ENCODE measurements at places on chromosomes 6 and 20.

- DNase-seq, result no peak
Observed at GRCh38 chr6:14309951-14310445, 192.4 kb downstream of the CD83 start.

DNA sequence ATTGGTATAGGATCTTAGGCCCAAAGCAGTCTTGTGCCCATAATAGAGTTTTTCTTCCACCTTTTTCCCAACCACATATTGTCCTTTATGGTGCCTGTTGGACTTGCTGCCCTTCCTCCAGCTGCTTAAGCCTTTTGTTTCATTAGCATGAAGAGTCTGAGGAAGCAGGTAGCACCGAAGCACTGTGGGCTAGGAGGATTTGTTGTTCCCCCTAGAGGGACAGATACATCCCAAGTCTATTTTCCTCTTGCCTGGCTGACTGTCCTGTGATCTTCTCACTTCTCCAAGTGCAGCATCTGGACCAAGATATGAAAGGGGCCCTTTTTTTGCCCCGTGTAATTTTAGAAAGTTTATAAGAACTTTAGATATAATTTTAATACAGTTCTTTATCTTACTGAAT lies 50.7 kb upstream of the COL10A1 start:
- DNase-seq, result no peak

DNA sequence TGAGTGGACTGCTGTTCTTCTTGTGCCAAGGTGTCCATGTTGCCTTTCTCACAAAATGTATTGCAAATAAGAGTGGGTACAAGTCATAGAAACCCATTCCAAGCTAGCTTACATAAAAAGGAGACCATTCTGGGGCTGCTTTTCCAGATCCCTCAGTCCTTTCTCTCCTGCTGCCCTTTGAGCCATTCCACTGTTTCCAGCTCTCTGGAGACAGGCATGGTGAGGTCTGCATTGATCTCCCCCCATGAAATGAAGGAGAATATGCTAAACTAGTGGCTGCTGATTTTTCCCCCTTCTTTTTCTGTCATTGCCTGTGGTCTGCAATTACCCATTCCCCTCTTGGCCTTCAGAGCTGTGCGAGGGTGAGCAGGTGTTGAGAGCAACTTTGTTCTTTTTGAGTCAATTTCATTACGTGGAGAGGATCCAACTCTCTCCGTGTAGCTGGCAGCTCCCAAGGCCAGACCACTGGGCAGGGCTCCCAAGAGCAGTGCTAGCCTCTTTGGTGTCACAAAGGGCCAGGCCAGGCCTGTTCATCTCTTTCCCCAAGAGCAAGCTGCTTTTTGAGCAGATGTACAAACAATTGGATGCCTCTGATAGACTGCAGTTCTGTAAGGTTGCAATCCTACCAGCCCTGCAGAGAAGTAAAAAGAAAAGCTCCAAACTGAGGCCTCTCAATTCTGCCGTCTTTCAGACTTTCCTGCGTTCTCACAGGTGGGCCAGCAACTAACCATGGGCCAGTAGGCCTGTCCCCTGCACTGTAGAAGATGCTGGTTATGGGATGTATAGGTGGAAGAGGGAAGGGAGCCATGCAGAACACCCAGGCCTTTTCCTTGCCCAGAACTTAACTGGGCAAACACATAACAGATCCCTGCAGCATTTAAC lies 96.1 kb upstream of the ARMC2 start:
- no peak for DNase-seq

GRCh38 chr6:8904754-8905153 lies 469.4 kb upstream of the SLC35B3 start:
- DNase-seq, result no peak

DNA sequence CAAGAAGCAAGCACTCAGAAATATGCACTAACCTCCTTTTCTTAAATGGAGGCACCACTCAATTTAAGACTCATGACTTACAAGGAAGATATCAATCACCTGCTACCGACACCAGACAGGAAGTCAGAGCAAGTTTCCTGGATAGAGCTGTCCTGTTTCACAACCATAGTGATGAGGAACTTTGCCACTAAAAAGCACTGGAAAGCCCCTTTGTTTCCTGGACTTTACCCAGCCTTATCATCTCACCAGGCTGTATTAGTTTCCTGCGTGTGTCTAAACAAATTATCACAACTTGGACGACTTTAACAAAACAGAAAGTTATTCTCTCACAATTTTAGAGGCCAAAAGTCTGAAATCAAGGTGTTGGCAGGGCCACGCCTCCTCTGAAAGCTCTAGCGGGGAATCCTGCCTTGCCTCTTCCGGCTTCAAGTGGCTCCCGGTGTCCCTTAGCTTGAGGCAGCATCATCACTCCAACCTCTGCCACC lies 253.8 kb upstream of the STXBP5 start:
- peak; percentile 10 for DNase-seq

DNA sequence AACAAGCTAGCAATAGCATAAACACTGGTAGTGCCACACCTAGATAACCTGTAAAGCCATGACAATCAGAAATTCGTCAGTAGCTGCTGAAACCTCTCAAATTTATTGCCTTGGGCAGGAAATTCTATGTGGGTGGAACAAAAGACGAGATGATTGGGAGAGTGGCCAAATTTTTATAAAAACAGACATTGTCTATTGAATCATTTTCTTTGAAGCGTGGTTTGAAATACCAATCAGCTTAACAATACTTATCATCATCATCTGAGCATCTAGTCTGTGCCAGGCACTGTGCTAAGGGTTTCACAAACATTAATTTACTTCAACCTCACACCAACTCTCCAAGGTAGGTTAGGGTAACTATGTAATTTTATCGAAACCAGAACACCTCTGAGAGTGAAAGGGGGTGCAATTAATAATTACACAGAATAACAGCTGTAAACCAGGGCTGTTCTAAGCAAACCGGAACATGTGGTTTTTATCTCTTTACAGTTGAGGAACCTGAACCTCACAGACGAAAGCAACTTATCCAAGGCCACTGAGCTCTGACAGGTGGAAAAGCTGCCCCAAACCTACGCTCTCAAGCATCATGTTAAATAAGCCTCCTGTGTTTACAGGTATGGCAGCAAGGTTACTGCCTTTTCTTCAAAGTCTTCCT lies 43.4 kb downstream of the NHSL1 start:
- no peak for DNase-seq

DNA sequence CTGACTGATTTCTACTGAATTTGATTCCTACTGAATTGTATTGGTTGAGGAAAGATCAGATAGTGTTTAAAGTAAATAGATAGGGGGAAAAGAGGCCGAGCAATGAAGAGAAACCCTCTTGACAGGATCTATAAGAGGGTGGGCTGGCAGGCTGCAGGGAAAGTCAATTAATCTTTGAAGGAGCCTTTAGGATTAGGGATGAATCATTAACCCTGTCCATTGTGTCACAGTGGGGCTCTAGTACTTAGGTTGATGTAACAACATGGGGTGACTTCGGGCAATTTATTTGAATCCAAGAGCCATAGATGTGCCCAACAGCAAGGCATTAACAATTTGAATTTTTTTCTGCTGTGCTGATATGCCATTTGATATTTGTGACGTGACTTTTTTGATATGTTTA lies 7.5 kb downstream of the RFX6 start:
- DNase-seq, result no peak

- DNase-seq, result peak; percentile 14
Observed at GRCh38 chr20:58891718-58892140, 39.2 kb downstream of the GNAS start.

DNA sequence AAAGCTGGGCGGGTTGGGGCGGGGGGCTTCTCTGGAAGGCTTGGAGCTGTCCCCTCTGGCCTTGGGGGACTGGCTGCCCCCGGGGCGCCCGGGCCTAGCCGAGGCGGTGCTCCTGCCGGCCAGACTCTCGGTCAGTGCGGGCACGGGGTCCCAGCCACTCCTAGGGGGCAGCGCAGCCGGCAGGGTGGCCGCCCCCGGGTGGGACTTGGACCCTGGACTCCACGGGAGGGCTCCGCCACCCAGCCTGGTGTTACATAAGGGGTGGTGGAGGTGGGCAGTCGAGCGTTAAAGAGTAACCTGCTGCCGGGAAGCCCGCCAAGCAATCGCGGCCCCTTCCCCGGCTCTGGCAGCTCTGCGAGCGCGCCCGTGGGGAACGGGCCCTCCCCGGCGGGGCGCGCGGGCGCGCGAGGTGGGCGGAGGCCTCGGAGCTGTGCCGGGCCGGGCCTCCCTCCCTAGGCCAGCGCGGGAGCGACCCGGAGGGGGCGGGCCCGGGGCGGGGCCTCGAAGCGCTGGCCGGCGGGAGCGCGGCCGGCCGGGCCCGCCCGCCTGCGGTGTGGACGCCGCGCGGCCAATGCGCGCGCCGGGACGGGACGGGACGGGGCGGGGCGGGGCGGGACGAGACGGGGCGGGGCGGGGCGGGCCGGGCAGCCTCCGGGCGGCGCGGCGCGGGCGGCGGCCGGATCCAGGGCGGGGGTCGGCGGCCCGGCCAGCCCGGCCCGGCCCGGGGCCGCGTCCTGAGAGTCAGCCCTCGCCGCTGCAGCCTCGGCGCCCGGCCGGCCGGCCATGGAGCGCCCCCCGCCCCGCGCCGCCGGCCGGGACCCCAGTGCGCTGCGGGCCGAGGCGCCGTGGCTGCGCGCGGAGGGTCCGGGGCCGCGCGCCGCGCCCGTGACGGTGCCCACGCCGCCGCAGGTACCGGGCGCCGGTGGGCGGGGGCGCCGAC lies at the start of gene SLC2A4RG:
Gene SLC2A4RG, plus strand, starts transcription at position 647 of the 940 bp plus-strand sequence. Its CDS starts 137 bp downstream, at position 784.
- DNase-seq, result peak; percentile 81

DNA sequence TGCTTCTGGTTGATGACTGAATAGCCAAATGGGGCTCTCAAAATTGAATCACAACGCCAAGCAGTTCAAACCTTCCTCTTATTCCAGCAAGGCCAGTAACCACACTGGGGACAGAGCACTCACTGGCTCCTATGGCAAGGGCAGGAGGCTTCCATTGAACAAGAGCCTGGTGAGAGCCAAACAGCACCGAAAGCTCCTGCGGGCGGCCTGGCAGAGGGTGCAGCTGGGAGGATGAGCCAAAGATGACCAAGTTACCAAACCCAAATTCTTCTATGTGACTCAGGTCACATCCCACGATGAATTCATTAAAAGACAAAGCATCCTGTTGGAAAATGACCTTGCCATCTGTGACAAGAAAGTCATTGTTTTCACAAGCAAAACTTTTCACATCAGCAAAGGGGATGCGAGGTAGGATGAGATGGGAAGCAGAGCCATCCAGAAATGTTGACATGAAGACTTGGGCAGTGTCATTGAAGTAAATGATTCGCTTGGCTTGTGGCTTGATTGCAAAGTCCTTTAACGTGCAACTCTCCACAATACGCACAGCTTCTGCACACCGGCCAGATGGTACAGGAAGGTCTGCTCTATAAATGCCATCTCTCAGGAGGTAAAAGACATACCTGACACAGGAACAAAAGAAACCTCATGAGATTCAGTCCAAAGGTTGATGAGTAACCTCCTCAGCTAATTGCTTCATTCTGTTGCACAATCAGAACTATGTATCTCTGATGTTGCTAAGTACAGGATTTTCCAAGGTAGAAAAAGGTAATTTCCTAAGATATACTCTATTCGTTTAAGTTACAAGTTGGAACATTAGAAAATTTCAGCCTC lies 36.3 kb downstream of the ROS1 start:
- DNase-seq, result no peak

DNA sequence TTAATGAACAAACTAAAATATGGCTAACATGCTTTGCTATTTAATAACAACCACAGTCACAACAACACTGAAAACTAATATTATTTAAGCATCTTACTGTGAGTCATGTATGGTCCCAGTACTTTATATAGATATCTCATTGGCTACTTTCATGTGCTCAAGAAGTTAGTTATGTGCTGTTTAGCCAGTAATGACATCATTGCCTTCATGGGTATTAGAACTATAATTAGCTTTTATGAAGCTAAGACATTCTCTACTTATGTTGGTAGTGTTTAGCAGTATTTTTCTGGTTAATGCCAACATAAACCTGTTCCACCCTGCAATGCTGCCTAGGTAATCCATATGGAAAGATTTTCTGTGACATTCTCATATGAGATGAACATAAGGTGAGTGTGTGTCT lies 56.1 kb downstream of the ADGRG6 start:
- DNase-seq, result no peak

DNA sequence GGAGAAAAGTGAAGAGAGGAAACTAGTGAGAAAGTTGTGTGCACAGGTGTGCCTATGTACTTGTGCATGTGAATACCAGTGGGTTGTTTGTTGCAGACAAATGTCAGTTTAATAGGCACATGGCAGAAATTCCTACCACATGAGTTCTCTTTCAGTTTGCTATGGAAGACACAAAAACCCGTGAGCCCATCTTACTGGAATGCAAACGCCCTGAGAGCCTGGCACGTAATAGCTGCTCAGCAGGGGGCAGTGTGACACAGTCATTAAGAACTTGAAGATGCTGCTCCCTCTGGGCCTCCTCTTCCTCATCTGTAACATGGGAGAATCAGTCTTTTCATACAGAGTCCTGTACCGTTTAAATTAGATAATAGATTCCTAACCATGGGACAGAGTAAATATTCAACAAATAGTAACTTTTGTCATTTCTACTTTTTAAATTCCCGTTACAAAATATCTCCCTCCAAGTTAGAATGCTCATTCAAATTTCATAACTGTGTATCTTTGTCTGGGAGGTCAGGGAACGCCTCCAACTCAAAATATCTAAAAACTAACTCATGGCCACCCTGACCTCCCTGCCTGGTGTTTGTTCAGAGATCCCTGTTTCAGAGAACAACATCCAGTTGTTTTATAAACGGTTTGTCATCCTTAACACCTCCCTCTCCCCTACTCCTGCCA lies 802.9 kb downstream of the MAFB start:
- DNase-seq, result no peak

GRCh38 chr20:46221256-46221833 lies 87.0 kb downstream of the CDH22 start:
- no peak for DNase-seq

DNA sequence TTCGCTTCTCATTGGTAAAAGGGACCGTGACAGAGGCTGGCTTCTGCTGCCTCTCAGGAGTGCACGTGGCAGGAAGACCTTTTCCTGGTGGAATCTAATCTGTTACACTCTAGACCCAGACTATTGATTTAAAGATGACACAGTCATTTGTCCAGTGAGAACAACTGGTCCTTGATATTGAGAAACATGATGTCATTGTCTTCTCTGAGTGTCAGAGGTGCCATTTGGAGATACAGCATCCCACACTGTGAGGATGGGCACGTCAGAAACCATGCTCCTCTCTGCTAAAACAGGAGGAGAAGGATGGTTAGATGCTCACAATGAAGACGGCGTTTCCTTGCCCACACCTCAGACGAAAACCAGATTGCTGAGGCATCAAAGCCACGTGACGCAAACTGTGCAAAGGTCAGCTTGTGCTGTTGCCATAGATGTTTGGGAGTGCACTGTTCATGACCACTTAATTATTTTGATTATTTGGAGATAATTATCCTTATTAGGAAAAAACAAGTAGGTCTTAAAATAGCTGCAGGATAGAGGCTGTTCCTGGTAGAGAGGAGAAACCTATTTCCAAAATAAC lies 169.0 kb downstream of the SMOC2 start:
- no peak for DNase-seq

DNA sequence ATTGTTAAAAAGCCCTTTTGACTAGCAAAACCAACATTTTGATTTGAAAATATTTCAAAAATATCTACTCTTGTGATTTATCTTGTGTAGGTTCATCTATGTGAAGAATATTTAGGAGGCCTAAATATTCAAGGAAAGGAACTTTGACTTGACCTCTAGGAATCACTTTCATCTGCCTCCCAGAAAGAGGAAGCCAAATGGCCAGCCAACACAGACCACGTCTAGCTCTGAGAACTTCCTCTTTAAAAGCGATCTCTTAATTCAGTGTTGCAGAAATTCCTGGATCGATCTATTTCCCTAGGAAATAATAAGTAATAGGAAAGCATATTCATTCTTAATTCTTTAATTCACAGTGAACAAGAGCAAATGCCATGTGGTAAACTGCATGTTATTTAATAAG lies 9.6 kb upstream of the MOXD1 start:
- DNase-seq, result no peak

GRCh38 chr20:4488407-4489339 lies 233.0 kb upstream of the PRND start:
- DNase-seq, result no peak

- DNase-seq, result no peak
Observed at GRCh38 chr6:16585805-16586204, 175.5 kb downstream of the ATXN1 start.

Data from T-helper 2 cell treated with Interferon-gamma antibody and Interleukin-4, amounts not matched to agents 5 μg/mL and 100 μg/mL, for 36 hours (primary cell).